ELF-1 (cell line): ENCODE measurements at places on chromosomes 4 and X.
A peak's percentile ranks its signal among the peaks of the same experiment; 100 is the strongest.

- DNase-seq: no peak
Observed at GRCh38 chrX:75638332-75638731, 115.5 kb upstream of the ZDHHC15 start.

DNA sequence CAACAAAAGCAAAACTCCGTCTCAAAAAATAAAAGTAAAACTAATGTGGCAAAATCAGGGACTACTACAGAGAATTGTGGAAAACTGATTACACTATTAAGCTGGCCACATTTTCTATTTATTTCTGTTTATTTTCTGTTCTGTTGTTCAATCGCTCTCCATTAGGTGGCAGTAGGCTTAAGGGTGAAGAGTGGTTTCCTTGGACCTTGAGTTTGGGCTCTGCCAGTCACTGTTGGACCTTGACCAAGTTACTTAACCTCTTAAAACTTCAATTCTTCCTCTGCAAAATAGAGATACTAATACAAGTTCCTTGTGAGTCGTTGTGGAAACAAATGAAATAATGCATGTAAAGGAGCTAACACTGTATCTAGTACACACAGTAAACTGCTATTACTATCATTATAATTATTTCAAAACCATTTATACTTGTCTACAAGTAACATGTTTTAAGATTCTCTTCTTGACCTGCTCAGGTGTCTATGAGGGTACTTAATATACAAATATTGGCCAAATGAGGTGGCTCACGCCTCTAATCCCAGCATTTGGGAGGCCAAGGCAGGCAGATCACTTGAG is 15.2 kb downstream of the HSD17B11 start:
- peak; percentile 29 for DNase-seq

GRCh38 chr4:26574563-26574962 is 9.3 kb upstream of the TBC1D19 start:
- no peak for DNase-seq

DNA sequence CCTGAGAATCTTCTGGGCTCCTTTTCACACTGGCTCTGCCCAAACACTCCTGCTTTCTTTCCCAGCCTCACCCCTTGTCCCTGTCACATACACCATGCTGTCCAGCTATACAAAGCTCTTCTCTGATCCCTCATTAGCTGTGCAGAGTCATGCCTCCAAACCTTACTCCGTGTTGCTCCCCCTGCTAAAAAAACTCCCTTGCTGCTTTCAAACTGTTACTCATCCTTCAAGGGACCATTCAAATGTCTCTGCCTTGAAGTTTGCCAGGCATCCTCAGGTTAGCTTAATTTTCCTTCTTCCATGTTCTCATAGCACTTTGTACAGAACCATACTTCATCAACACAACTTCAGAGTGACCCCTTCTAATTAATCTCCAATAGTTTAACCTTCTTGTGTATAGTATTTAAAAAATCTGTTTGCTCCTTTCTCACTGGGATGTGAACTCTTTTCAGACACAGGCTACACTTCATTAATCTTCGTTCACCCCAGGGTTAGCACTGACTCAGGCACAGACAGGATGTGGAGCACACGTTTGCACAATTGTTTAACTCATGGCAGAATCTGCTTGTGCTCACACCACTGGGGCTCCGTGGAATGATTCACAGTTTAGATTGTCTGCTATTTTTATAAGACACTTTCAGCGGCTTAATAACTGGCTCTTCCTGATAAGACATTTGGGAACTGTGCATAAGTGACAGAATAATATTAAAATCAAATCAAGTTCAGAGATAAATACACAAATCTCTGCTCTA is 21.4 kb upstream of the SEL1L3 start:
- DNase-seq: no peak

DNA sequence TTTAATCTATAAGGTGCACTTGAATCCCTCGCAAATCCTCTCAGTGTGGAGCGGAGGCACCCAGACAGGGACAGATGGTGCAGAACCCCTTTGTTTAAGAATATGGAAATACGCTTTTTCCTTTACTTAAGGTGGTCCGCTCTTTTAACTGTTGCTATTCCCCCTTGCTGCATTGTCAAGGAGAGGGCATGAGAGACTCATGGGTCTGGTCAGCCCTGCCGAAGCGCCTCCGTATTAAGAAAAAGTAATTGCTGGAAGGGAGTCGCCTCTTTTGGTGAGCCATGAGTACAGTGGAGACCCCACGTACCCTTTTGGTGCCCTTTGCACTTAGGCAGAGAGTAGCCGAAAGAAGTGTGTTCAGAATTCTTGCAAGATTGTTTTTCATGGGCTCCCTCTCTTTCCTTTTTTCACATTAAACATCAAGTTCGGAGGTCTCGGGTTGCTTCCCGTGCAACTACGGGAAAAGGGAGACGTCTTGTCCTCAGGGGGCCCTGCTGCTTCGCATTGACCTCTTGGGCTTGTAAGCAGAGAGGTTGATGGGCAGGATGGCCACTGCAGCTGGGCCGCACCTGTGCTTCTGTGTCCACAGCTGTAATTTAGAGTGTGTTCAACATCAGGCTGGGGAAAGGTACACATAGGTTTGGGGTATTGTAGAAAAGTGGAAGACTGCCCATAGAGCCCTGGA is 109.6 kb downstream of the SPRY1 start:
- no peak for DNase-seq
